Activated T-helper 1 cell treated with anti-CD3 and anti-CD28 coated beads, Interleukin-12 subunit alpha, Interleukin-12 subunit beta, Interleukin-2, Interleukin-4 antibody, amounts not matched to agents 30 ng/mL and 10 ng/mL and 1 ng/mL, durations not matched to agents 14 hours and 24 hours and 36 hours (primary cell): ENCODE measurements at places on chromosomes 4 and X. TPM values are rescaled to one million over a fixed set of nuclear protein-coding genes. Genes with fewer than 3 reads are reported as not detected.

- H3K4me3 ChIP-seq = no peak overlapping the region
- H3K4me1 ChIP-seq = no peaks in the 10 kb centered on the region
- no peaks in the 10 kb centered on the region for H3K27me3 ChIP-seq
- no peak for DNase-seq
Measured at GRCh38 chr4:4585012-4585670, 43.3 kb upstream of the STX18 start.

GRCh38 chrX:25207803-25208475 is 192.2 kb upstream of the ARX start:
- H3K4me1 ChIP-seq = no peaks in the 10 kb centered on the region
- H3K27ac ChIP-seq = no peak overlapping the region

DNA sequence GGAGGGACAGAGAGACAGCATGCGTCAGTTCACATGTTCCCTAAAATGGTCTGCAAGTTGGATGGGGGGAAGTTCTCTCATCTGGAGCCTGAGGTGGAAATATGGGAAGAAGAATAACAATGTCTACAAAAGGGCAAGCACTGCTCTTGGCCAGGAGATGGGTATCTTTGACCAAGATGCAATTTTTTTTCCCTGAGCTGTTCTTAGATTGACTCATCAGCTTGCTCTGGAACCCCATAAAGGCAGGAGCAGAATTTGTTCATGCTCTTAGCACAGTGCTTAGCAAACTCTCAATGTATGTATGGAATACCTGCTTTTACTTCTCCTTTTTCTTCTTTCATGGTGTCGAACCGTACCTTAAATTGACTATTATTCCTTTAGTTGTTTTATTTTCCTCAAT is 90.5 kb upstream of the ZNF827 start:
- no peak overlapping the region for H3K4me3 ChIP-seq
- no peaks in the 10 kb centered on the region for H3K36me3 ChIP-seq
- peak overlapping the region; percentile 45 for H3K27ac ChIP-seq

- no peak for DNase-seq
- no peaks in the 10 kb centered on the region for H3K4me1 ChIP-seq
- no peaks in the 10 kb centered on the region for H3K36me3 ChIP-seq
- no peak overlapping the region for H3K4me3 ChIP-seq
- H3K27ac ChIP-seq = no peak overlapping the region
Measured at GRCh38 chr4:25449270-25449669, 72.2 kb downstream of the ANAPC4 start.

DNA sequence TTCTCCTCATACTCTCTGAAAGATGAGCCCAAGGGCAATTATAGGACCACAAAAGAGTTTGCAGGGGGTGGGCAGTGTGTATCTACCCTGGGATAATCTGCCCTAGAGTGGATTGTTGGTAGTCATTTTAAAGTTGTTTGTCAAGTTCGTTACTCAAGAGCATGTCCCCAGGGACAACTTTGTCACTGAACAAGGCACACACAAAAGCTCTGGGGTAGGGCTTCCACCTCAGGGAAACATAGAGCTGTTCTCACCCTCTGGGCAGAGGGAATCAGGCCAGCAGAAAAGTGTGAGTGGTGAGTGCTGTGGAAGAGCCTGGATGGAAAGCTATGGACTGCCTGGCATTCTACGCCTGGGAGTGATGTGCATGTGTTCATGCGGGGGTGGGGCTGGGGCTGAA is 23.3 kb upstream of the LEF1 start:
- H3K4me1 ChIP-seq = peaks cover 19% of the 10 kb centered on the region
- H3K27ac ChIP-seq = no peak overlapping the region

GRCh38 chr4:23368081-23368697 is 521.7 kb downstream of the PPARGC1A start:
- no peak overlapping the region for H3K27ac ChIP-seq
- no peak overlapping the region for H3K4me3 ChIP-seq
- H3K36me3 ChIP-seq = no peaks in the 10 kb centered on the region
- no peaks in the 10 kb centered on the region for H3K27me3 ChIP-seq
- no peaks in the 10 kb centered on the region for H3K4me1 ChIP-seq

DNA sequence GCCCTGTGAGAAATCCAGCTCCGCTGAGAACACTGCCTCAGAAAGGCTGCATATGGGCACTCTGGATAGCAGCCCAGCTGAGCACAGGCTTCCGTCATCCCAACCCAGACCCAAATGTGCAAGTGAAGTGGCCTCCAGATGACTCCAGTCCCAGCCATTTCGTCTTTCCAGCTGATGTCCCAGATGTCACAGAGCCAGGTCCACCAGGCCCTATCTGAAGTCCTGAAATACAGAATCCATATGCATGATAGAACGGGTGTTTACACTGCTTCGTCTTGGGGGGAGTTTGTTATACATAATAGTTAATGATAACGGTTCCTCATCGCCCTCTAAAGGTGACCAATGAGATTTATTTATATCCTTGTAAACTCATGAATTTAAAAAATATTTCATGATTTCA is 72.6 kb upstream of the TRIM2 start:
- no peak for DNase-seq
- no peaks in the 10 kb centered on the region for H3K36me3 ChIP-seq
- H3K27ac ChIP-seq = no peak overlapping the region
- H3K27me3 ChIP-seq = peaks cover 28% of the 10 kb centered on the region

GRCh38 chr4:155624478-155624877 is 42.2 kb upstream of the GUCY1A1 start:
- H3K36me3 ChIP-seq = no peaks in the 10 kb centered on the region
- no peak overlapping the region for H3K4me3 ChIP-seq
- H3K27ac ChIP-seq = no peak overlapping the region
- no peaks in the 10 kb centered on the region for H3K27me3 ChIP-seq

GRCh38 chr4:169064296-169064695 is 54.2 kb upstream of the CBR4 start:
- H3K4me3 ChIP-seq = no peak overlapping the region
- H3K27me3 ChIP-seq = peaks cover 2% of the 10 kb centered on the region
- no peaks in the 10 kb centered on the region for H3K4me1 ChIP-seq
- H3K27ac ChIP-seq = no peak overlapping the region
- no peak for DNase-seq
- H3K36me3 ChIP-seq = no peaks in the 10 kb centered on the region

Gene ZCCHC18
- 0.57 and 0.76 TPM in 2 replicates for total RNA-seq

Gene GDPD2
- 0.10 TPM in 1 of 2 replicates, not detected in the other for total RNA-seq

Gene VCX2
- total RNA-seq = not detected in 2 replicates
